ENCODE measurements at places on chromosomes 1 and 21.

GRCh38 chr1:170661646-170662411 is 2.1 kb upstream of the PRRX1 start:
- DNase-seq = no peak

- DNase-seq = peak; percentile 5
These were observed 196.2 kb downstream of the ZC3H11B start for GRCh38 chr1:219416598-219417238.

- DNase-seq = no peak
These were observed 15.1 kb upstream of the FMO1 start for GRCh38 chr1:171233183-171233582.

- DNase-seq = no peak
These were observed 24.4 kb upstream of the CLDN14 start for GRCh38 chr21:36504067-36505058.

DNA sequence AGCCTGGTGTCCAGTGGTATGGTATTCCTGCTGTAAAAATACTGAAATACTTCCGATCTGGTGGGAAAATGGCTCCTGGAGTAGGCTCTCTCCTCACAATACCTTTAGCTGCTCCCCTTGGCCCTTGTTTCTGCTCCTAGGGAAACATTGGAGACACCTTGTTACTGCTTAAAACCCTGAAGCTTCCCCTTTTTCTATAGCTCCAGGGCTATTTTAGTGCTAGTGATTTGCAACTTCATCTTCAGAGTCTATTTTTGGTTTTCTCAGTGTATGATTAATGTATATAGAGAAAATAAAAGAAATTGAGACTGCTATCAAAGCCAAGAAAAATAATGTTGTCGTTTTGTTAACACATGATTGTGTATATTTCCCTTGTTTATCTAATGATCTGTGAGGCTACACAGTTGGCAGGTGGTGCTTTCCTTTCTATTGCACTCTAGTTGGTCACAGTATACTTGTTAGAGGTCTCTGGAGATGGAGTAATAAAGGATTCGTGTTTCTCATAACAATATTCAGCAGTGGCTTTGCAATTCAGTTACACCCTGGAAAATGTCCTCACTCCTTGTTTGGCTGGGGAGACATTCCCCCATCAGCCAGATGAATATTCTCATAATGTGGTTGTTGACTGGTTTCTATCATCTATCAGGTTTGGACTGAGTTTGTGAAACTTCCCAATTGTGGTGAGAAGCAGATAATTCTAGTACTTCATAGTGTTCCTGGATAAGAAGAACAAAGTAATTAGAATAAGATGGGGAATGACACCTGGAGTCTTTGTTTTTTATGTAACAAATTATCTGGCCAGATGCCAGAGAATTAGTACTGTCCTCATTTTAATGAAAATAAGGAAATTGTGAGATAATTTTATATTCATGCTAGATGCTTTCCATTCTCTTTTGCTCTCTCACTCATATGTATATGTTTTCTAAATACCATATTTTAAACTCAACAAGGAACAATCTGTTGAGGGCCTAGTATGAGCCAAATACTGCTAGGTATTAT is 44.8 kb upstream of the CACYBP start:
- DNase-seq = no peak

DNA sequence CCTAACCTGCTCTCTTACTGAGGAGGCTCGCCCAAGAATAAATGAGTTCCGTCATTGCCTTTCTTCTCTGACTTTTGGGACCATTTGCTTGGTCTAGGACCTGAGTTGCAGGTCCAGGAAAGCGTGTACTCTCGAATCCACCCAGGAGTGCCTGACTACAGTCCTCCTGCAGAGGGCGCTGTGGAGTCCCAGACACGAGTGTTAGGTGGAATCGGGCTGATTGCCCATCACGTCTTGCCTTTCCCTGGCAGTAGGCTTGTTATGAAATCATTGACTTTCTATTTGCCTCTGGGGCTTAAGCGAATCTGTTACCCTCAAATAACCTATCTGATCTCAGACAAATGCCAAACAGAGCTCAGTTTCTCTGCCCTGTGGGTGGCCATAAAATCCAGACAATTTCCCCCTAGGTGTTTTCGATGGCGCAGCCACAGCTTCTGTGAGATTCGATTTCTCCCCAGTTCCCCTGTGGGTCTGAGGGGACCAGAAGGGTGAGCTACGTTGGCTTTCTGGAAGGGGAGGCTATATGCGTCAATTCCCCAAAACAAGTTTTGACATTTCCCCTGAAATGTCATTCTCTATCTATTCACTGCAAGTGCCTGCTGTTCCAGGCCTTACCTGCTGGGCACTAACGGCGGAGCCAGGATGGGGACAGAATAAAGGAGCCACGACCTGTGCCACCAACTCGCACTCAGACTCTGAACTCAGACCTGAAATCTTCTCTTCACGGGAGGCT is at the start of gene IL20:
Gene IL20 (plus strand): TSS at position 685 of the 733 bp plus-strand sequence. CDS start 230 bp downstream, outside the sequence.
- peak; percentile 75 for DNase-seq
